ENCODE measurements at places on chromosomes 16 and 17.

GRCh38 chr17:74041869-74042640, 161.4 kb upstream of the RPL38 start:
- peak; percentile 45 for DNase-seq

DNA sequence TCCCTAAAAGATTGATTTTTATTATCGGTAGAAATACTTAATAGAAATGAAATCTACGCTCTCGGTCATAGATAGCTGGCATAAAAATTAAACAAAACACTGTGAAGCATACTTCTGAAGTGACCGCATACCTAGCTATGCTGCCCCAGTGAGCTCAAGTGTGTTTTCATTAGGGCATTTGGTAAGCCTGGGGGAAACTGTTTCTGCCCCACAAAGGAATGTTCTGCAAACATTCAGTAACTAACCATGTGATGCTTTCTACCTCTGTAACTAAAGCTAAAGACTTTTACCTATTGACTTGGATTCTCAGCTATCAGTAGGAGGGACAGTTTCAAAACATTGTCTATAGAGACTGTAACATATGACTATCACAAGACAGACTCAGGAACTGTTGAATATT, 93.5 kb upstream of the HSBP1 start:
- no peak for DNase-seq

GRCh38 chr16:27625050-27625697, 75.2 kb downstream of the KATNIP start:
- DNase-seq = no peak

DNA sequence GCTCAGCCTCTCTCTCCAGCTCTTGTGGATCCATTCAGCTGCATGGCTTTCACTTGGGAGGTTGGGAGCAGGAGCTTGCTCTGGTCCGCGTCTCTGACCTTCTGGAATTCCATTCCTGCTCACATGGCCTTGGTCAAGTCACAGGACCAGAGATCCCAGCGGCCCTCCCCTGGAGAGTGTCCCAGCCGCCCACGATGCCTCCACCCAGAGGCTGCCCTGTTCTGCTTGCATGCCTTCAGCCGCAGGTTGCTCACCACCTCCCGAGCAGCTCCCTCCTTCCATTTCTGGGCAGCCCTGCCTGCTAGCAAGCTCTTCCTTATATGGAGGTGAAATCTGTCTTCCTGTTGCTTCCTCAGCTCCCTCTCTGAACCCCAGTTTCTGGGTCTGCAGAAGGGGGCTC, 32.6 kb downstream of the RAI1 start:
- DNase-seq = no peak

DNA sequence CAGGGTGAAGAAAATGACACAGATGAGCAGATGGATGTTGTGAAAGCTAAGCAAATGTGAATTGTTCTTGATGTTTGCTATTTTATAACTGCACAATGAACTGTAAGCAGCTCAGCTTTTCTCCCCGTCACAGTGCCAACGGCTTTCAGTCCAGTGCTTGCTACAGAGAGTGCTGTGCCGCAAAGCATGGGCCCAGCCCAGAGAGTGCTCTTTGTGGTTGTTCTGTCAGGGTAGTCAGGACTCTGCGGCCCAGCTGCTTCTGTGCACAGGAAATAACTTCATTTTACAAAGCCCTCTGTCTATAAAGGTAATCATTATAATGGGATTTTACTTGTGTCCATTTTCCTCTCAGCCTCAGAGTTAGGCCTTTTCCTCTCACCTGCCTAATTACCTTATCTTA, 39.1 kb downstream of the CDRT15 start:
- no peak for DNase-seq

DNA sequence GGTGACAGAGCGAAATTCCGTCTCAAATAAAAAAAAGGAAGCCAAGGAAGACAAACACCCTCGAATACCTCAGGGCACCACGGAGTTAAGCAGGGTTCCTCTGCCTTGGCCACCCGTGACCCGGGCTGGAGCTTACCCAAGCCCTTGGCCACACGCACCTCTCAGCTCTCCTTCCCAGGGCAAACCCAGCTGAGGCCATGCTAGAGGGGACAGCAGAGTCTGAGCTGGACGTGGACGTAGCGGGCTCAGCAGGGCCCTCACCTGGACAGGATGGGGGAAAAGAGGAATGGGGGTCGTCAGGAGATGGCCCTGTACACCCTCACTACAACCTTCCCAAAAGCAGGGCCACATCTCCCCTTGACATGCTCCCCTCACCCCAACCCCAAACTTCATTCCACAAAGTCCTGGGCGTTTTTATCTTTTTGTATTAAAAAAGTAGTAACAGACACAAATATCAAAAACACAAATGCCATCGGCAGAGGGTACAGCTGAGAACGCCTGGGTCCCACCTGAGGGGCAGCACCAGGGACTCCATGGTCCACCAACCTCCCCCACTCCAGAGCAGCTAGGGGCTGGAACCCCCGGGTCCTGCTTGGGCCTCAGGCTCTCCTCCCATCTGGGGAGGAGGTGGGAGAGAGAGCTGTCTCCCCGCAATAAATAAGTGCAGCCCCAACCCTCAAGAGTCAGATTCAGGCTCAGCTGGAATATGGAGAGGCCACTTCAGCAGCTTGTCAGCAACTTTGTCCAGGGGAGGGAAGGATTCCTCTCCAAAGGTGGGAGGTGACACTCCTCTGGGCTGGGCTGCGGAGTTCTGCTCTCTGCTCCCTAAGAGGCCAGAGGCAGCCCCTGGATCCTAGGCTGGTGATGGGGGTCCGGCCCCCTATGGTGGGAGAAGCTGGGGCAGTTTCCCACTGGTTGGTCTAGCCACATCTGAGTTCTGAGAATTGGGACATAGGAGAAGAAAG, 11.9 kb downstream of the PER1 start:
- no peak for DNase-seq

DNA sequence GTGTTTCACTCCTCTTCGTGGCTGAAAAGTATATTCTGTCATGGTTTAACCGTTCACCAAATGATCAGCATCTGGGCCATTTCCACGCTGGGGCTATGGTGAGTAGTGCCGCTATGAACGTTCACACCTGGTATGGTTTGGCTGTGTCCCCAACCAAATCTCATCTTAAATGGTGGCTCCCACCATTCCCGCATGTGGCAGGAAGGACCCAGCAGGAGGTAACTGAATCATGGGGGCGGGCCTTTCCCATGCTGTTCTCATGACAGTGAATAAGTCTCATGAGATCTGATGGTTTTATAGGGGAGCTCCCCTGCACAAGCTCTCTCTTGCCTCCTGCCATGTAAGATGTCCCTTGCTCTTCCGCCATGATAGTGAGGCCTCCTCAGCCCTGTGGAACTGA, 45.7 kb upstream of the ZNF469 start:
- DNase-seq = no peak

GRCh38 chr17:57649731-57650484, 95.2 kb downstream of the CCDC182 start:
- no peak for DNase-seq

- DNase-seq = no peak
These were observed 14.8 kb upstream of the CNEP1R1 start for GRCh38 chr16:50010212-50010611.

GRCh38 chr17:64261417-64262145, 1.5 kb downstream of the TEX2 start:
- DNase-seq = no peak

- no peak for DNase-seq
These were observed 7.8 kb upstream of the PRSS21 start for GRCh38 chr16:2809149-2809760.

- no peak for DNase-seq
These were observed 40.5 kb upstream of the ATP2A3 start for GRCh38 chr17:4004517-4005295.

DNA sequence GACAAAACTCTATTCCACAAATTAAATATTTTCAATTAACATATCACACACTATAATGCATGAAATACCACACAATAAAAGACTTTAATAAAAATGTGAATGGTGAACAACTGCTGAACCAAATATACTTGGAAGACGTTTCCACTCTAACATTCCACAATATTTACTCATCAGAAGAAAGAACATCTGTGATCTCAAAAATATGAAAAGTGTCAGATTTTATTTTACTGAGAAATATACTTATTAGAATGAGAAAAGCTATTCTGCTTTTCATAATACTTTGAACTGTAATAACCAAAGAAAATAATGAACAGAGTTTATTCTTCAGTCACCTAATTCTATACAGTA, 181.8 kb upstream of the AXIN2 start:
- DNase-seq = no peak

- no peak for DNase-seq
These were observed 446.9 kb downstream of the CA10 start for GRCh38 chr17:51711581-51711980.

GRCh38 chr17:61485067-61485775, 33.0 kb downstream of the TBX4 start:
- no peak for DNase-seq

DNA sequence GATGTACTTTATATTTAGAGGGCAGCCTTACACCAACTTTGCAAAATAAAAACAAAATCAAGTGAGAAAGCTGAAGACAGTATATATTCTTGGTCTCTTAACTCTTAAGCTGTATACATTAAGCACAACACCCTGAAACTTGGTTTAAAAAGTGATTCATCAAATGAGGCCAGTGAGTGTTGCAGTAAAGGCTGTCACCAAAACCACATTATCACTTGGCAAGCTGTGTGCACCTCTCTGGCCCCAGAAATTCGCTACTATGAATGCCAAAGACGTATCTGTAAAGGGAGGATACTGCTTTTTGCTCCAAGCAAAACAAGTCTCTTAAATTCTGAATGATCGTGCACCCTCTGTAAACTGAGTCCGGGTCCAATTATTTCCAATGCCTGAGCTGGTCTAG, 163.9 kb downstream of the ZFHX3 start:
- DNase-seq = no peak
